Daoy (cell line): ENCODE measurements at places on chromosomes 3 and 15. TPM values are rescaled to one million over a fixed set of nuclear protein-coding genes. Genes with fewer than 3 reads are reported as not detected.

GRCh38 chr3:16741890-16742289 is 136.7 kb upstream of the DAZL start:
- DNase-seq: peak; percentile 21

- no peak for DNase-seq
Observed at GRCh38 chr15:93861956-93862741, 369.2 kb upstream of the MCTP2 start.

GRCh38 chr3:73781541-73781940 is 156.8 kb upstream of the PDZRN3 start:
- no peak for DNase-seq

GRCh38 chr15:35986191-35986721 is 440.3 kb upstream of the DPH6 start:
- DNase-seq: peak; percentile 9

The STAB1 gene
- not detected in 2 replicates for total RNA-seq

DNA sequence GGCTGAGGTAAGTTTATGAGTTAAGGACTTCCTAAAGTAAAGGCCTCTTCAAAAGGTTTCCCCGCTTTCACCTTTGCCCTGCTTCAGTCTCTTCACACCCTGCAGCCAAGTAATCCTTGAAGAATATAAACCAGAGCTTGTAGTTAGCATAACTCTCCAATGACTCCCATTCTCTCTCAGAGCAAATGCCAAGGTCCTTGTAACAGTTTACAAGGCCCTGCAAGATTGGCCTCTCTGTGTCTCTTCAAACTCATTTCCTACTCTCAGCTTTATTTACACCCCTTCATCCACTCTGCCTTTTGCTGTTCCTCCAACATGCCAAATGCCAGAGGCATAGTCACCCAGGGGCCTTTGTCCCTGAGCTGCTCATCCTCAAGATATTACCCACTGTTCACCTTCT is 60.5 kb upstream of the MME start:
- no peak for DNase-seq
